ENCODE measurements at places on chromosomes 3 and 15.

- peak; percentile 24 for DNase-seq
Observed at GRCh38 chr3:21839592-21839991, 88.6 kb upstream of the ZNF385D start.

DNA sequence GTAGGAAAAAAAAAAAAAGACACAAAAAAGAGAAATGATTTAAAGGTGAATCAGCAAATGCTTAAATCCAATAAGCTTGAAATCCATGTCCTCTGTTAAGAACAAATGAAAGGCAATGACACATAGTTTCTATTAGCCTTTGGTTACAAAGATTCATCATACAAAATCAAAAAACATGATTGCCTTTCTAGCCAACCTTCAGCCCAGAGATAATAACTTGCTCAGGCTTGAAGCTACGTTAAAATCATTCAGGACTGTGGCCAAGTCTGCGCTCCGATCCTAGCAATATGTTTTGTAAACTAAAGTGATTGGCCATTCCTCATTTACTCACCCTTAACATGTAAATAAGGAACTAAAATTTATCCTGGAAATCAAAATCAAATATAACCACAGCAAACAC is 556.7 kb downstream of the FGF12 start:
- no peak for DNase-seq

- no peak for DNase-seq
Observed at GRCh38 chr15:85104584-85104983, 122.9 kb downstream of the PDE8A start.

DNA sequence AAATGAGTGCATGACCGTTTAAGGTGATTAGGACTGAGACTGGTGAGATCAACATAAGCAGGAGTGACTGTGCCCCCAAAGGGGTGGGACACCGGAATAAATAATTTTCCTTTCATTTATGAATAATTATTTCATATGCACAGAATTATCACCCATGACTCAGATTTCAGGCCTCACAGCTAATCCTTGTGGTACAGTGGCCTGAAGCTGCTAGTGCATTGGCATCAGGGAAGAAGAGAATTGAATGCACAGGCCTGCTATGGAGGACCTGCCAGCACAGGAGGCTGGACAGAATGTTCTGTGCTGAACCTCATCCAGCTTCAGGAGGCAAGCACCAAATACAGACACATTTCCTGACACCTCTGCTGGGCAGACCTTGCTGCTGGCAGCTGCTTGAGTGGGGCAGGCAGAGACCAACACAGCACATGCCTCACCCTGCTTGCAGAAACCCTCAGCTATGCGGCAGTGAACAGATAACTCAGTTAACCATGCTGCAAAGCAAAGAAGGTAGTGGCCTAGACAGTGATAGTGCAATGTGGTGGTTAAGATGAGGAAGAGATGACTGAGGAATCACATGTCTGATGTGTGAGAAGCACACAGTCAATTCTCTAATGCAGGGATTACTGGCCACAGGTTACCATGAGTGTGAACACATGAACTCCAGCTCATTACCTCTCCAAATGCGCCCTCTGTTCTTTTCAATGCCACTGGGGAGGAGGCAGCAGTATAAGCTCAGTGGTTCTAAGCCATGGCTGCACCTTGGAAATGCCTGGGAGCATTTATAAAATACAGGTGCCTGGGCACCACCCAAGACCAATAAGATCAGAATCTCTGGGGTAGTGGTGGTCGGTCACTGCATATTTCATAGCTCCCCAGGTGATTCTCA is 68.1 kb upstream of the SCN5A start:
- no peak for DNase-seq

- DNase-seq = no peak
Observed at GRCh38 chr15:31200735-31201151, 99.2 kb upstream of the TRPM1 start.

- no peak for DNase-seq
Observed at GRCh38 chr15:56587686-56588085, 122.7 kb upstream of the MNS1 start.

DNA sequence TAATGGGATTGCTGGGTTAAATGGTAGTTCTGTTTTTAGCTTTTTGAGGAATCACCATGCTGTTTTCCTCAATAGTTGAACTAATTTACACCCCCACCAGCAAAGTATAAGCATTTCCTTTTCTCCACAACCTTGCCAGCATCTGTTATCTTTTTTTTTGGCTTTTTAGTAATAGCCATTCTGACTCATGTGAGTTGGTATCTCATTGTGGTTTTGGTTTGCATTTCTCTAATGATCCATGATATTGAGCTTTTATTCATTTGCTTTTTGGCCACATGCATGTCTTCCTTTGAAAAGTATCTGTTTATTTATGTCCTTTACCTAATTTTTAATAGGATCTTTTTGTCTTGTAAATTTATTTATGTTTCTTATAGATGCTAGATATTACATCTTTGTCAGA is 288.2 kb downstream of the EPHA6 start:
- DNase-seq = no peak

- no peak for DNase-seq
Observed at GRCh38 chr3:116141724-116142123, 303.6 kb downstream of the LSAMP start.

- DNase-seq = no peak
Observed at GRCh38 chr15:27989838-27990237, 109.3 kb downstream of the OCA2 start.

DNA sequence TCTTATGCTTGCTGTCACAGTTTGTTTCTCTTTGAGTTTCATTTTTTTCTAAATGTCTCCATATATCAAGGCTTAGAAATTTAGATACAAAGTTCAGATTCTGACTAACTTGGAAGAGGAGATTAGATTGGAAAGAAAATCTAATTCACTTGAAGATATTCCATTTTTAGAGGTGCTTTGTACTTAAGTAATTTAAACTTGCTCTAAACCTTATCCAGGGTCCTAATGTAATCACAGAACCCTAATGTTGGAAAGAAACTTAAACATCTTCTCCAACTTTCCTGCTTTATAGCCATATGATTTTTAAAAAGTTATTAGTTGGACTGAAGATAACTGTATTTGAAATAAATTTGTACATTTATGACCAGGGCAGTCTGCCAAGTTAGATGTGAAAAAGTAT is 81.1 kb upstream of the ARHGEF3 start:
- DNase-seq = no peak

GRCh38 chr3:155941354-155941753 is 70.9 kb downstream of the GMPS start:
- no peak for DNase-seq

DNA sequence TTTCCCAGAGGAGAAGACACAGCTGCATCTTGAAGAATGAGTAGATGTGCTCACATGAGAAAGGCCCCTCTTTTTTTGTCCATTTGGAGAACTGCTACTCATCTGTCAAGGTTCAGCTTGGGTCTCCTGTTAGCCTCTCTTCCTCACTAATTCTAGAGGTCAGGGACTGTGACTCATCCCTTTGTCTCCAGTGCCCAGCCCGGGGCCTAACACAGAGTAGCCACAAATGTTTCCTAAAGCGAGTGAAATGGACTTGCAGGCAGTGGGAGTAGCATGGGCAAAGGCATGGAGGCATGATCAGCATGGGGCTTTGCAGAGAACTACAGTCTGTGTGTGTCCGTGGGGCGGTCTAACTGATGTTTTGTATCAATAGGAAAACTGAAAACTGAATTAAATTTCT is 33.9 kb upstream of the MRPS22 start:
- DNase-seq = no peak

- DNase-seq = peak; percentile 65
Observed at GRCh38 chr3:143975554-143976152, 4.0 kb downstream of the DIPK2A start.

Data from NCI-H446 treated with DMSO at 0.1 percent for 48 hours (cell line).